Left colon (tissue), 2 donors: ENCODE measurements at places on chromosomes 4 and X. TPM values are rescaled to one million over a fixed set of nuclear protein-coding genes. Genes with fewer than 3 reads are reported as not detected.

PFKFB1 gene
- total RNA-seq, result 0.34 TPM

BMPR1B gene
- total RNA-seq, result 0.21 TPM

CXCL11 gene
- 0.36 TPM for total RNA-seq

FAM149A gene
- 15.2 TPM for total RNA-seq

JCHAIN gene
- 114 TPM for total RNA-seq

RTL3 gene
- total RNA-seq, result not detected

GAGE1 gene
- total RNA-seq, result not detected

ASB11 gene
- total RNA-seq, result 0.17 TPM

C4orf50 gene
- not detected for total RNA-seq

SMIM10L2A gene
- 0.59 TPM for total RNA-seq

FGFRL1 gene
- 17.2 TPM for total RNA-seq

KIT gene
- total RNA-seq, result 4.1 TPM

HSFX3 gene
- not detected for total RNA-seq

DYNLT3 gene
- total RNA-seq, result 21.0 TPM

GRCh38 chr4:17889692-17890091 lies 78.9 kb downstream of the NCAPG start:
- no peak for DNase-seq

GRCh38 chrX:18252644-18253359 lies 32.1 kb upstream of the BEND2 start:
- DNase-seq, result no peak

DNA sequence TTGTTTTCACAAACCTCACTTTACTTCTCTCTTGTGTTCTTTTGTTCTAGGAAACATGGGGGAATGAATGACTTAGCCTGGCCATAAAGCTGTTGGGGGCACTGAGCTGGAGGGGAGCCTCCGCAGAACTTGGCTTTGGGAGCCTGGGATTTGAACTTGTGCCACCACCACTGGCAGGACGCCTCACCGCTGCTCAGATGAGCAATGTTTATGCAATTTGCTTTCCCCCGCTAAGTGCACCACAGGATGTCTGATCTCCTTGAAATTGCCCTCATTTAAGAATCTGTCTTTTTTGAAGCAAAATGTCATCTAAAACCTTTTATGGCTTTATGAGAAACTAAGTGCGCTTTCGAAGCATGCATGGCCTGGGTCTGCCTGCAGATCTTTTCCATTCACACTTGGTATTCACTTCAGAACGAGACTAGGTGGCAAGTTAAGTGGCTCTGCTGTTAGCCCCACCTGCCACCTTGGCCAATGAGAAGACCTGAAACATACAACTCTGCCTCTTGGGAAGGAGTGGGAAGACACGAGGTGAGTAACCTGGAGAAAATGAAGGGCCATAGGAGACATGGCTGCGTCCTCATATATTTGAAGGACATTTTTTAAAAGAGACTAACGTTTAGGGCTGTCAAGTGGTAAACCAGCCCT lies 119.3 kb downstream of the LDB2 start:
- no peak for DNase-seq

DNA sequence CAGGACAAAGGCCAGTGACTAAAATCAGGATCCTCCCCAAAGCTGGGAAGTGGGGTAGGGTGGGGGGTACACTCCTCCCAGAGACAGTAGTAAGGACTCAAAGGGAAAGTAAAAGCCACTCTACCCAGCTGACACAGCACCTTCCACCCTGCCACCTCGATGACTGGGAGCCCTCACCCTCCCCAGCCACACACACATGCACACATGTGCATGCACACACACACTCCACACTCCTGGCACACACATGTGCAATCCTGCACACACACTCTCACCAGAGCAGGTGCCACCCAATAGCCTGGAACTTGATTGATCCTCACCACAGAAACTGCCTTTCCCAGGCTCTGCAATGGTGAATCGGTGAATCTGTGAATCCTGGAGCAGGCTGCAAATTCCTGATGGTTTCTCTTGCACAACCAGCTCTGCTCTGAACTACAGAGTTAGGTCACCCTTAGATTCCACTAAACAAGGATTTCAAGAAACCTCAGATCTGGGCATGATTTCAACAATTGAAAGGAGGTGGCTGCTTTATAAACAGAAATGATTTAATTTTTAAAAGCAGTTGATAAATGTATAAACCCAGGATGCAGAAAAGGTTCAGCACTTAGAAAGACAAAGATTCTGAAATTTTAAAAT lies 21.5 kb downstream of the AMOT start:
- DNase-seq, result no peak

GRCh38 chr4:54063737-54064316 lies 578 bp downstream of the CHIC2 start:
- DNase-seq, result peak; percentile 33

- DNase-seq, result no peak
These were observed 2.2 kb downstream of the SLAIN2 start for GRCh38 chr4:48343551-48343950.

DNA sequence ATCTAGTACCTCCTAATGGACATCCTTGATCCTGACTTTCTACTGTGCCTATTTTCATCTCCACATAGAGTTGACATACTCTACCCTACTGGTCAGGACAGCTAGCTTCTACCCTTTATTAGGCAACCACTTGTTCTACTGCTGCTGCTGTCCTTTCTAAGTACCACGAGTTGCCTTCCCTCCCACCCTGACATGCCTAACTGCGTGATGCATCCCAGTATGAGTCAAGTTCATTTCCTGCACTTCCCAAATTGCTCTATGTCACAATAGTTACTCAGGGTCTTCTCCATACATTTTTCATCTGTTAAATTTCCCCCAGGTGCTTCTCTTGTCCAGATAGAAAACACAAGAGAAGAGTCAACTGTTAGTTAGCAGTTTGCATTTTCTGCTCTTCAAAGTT lies 133.4 kb downstream of the TBC1D19 start:
- no peak for DNase-seq

DNA sequence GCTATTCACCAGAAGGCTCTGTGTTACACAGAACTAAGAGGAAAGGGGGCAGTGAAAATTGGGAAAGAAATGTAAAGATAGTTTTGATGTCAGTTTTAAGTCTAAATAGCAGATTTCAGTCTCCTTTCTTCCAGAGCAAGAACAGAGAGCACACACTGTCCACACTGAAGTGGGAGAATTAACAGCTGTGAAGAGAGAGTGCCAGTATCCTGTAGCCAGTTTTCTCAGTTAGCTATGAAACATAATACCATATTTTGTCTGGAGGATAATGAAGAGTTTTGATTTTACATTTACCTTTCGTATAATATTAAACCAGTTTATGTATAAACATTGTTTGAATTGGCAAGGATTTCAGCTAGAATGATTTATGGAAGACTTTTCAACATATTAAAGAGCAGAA lies 35.1 kb downstream of the FBXO8 start:
- DNase-seq, result no peak

DNA sequence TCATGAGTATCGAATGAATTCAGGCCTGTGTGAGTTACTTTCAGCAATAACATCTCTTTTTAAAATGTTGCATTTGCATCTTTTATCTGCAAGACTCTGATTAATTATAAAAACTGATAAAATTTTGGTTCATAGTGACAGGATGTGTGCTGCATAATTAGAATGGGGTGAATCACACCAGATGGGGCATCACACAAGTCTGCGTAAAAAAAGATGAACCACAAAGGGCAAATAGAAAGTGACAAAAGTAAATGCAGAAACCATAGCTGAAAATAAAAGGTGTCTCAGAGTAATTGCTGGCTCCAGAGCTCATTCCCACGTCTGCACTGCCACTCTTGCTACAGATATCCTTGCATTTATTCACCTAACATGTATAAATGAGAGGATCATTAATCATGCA lies 131.1 kb downstream of the HS3ST1 start:
- DNase-seq, result no peak

- DNase-seq, result no peak
These were observed 83.0 kb downstream of the EIF4E start for GRCh38 chr4:98845960-98846359.

GRCh38 chr4:6541789-6542188 lies 33.2 kb upstream of the MAN2B2 start:
- no peak for DNase-seq

DNA sequence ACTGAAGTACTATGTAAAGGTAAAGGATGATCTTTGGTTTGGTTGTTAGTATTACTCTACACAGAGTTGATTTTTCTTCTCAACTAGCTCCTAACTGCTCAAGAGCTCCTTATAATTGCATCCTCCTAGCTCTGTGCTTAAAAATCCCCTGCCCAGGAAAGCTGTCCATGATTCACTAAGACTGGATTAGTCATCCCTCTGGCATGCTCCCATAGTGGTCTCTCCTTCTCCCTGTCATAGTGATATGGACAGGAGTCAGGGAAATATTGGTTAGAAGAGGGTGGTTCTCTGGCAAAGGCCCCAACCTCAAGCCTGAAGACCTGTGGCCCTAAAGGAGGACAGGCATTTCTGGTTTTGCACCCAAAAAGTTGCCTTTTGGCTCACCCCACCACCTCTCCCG lies 242.3 kb upstream of the KCNIP4 start:
- DNase-seq, result no peak

GRCh38 chr4:180909279-180909678 lies 1333.9 kb upstream of the TENM3 start:
- DNase-seq, result no peak

DNA sequence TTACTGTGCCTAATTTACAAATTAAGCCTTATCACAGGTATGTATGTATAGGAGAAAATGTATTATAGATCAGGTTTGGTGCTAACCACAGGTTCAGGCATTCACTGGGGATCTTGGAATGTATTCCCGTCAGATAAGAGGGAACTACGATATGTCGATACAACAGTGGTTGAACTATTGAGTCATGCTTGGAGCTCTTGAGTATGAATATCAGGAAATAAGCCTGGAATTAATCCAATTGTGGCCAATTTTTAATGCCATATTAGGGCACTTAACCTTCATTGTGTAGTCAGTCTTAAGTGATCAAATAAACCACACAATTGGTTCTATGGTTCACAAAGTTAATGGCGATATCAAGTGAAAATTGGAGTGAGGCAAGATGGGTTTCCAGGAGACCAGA lies 556.5 kb downstream of the IL1RAPL1 start:
- no peak for DNase-seq

- no peak for DNase-seq
These were observed 306.2 kb upstream of the SLIT2 start for GRCh38 chr4:19945501-19945900.

DNA sequence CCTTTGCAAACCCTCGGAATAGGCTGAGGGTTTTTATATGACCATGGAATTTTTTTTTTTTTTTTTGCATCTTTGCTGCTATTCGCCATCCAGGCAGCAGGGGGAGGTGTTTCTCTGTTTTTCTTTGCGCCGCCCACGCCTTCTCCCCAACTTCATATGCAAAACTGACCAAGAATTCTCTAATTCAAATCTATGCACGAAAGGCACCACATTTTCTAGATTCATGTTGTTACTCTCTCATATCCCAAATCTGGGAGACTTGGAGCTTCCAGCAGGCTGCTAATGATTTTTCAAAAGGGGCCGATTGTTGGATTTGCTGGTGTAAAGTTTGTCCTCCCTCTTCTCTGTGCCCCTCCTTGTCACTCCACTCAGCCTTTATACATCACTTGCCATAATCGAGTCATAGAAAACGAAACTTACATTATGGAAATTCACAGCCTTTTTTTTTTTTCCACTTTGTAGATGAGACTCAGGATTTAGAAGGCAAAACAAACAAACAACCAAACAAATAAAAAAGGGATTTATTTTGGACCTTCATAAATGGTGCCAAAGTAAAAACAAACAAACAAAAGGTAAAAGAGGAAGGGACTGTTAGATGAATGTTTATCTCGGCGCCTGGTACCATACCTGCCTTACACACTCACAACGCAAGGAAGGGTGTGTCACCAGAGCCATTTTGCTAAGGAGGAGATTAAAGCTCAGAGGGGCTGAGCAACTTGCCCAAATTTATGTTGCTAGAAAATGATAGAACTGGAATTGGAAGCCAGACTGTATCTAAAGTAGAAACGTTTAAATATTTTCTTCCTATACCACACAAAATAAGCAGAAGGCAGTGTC lies 29.3 kb upstream of the BOD1L1 start:
- peak; percentile 70 for DNase-seq

DNA sequence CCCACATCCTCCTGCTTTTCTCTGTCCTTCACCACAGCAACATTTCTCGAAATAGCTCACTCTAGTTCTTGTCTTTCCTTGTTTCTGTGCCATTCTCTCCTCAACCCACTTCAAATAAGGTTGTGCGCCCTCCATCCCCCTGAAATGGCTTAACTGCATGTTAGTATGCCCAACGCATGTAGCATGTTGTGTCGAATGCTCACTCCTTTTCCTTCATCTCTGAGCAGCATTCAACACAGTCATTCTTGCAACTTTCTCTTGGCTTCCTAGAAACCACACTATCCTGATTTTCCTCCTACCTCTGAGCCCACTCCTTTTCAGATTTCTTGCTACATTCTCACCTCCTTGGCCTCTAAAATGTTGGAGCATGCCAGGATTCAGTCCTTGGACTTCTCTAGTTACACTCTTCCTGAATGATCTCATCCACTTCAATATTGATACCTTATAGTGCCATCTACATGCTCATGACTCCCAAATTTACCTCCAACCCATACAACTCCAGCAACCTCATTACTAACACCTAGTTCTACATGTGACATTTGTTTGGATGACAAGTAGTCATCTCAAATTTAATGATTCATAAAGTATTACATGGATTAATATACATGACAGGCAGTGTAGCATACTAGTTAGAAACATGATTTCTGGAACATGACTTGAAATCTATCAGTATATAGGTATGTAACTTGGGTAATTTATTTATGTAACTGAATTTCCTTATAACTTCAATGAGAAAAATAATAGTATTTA lies 22.3 kb downstream of the RBMX start:
- no peak for DNase-seq
